ENCODE measurements at places on chromosomes 11 and 22.

GRCh38 chr11:80309301-80309700 is 868.5 kb upstream of the TENM4 start:
- no peak for DNase-seq

DNA sequence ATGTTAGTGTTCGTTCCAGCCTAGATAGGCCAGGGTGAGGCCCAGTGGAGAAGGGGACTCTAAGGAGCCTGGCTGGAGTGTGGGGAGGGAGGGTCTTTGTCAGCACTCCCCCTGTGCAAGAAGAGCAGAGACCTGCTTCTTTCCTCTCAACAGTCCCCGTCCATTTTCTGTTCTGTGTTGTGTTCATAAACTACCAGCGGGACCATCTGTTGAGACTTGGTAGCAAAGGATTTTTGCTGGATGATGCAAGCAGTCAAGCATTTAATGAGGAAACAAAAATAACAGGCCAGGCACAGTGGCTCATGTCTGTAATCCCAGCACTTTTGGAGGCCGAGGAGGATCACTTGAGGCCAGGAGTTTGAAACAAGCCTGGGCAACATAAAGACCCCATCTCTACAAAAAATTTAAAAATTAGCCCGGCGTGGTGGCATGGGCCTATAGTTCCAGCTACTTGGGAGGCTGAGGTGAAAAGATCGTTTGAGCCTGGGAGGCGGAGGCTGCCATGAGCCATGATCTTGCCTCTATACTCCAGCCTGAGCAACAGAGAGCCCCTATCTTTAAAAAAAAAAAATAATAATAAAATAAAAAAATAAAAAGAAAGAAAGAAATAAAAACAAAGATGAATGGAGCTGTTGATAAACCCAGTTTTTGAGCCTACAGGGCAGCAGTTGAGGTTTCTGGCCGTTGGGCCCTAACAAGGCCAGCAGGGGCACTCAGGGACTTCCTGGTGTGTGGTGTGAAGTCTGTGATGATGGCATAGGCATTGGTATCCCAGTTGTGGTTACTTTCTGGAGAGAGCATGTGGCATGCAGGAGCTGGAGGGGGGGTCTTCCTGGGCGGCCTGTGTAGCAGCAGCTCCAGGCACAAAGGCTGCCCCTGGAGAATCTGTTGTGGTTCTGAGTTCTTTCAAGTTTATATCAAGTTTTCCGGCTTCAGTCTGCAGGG is 1.7 kb upstream of the TXNRD2 start:
- DNase-seq = no peak

DNA sequence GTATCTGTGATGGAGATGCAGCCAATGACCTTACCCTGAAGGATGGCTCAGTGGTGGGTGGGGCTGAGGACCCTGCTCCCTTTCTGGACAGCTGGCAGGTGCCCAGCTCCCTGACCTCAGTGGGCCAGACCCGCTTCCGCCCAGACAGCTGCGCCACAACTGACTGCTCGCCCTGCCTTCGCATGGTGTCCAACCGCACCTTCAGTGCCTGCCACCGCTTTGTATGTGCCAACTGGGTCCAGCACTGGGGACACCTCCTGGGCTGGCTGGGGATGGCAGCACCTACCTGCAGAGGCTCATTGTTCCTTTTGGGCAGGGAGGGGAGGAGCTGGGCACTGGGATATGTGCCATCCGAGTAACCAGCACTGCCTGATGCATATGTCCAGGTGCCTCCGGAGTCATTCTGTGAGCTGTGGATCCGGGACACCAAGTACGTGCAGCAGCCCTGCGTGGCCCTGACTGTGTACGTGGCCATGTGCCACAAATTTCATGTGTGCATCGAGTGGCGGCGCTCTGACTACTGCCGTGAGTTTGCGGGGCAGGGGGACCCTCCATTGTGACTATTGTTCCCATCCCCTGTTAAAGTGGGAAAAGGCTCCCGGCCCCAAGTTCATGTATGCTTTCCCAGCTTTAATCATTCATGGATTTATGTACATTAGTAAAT is 84.8 kb downstream of the OTOG start:
- no peak for DNase-seq

DNA sequence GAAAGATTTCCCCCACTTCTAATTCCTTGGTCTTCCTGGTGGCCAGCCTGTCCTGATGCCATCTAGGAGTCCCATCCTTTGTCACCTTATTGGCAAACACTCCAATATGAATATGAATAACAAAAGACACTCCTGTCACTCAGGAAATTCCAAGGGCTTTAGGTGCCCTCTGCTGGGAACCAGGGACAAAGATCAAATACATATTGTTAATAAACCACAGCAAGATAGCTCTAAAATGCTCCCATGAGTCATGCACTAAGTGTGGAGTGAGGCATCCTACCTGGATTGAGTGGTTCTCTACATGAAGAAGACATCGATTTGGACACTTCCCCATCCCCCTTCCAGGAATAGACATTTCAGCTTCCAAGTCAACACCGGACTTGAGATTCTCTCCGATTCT is 823.6 kb downstream of the TBC1D22A start:
- DNase-seq = no peak

GRCh38 chr22:44391481-44392445 is 79.0 kb upstream of the SHISAL1 start:
- DNase-seq = no peak

DNA sequence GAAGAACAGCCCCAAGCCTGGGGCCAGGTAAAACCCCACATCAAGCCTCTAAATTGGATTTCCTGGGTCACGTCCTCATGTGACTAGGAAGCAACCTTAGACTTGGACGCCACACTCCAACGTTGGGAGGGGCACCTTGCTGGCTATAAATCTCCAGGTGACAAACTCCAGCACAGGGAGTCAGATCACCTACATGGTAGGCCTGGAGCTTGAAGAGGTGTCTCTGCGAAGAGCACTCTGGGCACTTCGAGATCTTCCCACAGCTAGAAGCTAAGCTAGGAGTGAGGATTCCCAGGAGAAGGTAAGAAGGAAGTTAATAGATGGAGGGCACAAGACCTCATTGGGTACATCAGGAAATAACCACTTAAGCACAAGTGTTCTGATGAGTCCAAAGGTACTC is 77.1 kb upstream of the GNAZ start:
- DNase-seq = no peak

DNA sequence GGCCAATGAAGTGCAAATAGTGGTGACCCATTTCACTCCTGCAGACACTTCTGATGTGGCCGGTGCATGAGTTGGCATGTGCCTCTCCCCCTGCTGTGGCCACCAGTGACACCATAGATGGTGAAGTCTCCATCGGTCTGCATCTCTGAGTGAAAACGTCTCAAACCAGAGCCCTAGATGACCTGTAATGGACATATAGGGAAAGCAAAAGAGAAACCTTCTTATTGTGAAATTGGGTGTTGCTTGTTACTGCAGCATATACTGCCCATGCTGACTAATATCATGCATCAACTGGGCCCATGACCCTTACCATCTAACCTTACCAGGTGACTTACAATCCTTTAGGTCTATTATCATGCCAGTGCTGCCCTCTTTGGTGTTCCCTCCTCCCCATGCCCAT is 11.7 kb upstream of the VPS37C start:
- no peak for DNase-seq

DNA sequence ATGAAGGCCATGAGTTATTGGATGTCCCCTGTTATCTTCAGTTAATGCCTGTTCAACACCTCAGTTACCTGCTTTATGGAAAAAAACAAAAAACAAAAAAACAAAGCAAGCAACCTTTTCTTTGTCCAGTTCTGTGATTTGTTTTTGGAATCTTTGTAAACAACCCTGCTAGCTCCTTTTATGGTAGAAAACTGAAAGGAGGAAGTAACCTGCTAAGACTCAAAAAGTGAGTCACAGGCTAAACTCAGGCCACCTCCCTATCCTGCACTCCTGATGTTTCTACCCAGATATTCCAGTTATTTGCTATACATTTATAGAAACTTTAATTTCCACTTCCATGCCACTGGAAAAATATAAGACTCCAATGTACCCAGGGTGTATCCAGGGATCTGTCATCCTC is 20.6 kb upstream of the TLCD5 start:
- DNase-seq = no peak

DNA sequence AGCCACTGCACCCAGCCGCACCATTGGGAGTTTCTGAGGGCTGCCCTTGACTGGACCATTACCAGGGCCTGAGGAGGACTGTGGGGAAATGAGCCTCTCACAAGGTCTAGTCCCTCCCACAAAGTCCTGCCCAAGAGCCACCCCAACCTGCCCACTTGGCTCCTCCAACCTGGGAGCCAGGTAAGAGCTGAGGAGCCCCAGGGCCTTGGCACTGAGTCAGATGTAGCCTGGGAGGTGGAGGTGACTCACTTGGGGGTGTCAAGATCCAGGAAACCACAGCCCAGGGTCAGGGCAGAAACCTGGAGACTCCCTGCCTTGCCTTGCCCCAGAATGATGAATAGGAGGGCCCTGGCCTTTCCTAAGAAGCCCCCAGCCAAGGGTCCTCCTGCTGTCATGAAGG is 25.8 kb upstream of the P2RY2 start:
- no peak for DNase-seq

GRCh38 chr22:47710135-47710534 is 947.7 kb downstream of the TBC1D22A start:
- no peak for DNase-seq

GRCh38 chr22:45993143-45993692 is 16.3 kb upstream of the WNT7B start:
- no peak for DNase-seq

GRCh38 chr11:77747381-77747969 is 73.0 kb downstream of the RSF1 start:
- no peak for DNase-seq

- DNase-seq = no peak
Observed at GRCh38 chr11:76610371-76610770, 60.2 kb downstream of the LRRC32 start.

DNA sequence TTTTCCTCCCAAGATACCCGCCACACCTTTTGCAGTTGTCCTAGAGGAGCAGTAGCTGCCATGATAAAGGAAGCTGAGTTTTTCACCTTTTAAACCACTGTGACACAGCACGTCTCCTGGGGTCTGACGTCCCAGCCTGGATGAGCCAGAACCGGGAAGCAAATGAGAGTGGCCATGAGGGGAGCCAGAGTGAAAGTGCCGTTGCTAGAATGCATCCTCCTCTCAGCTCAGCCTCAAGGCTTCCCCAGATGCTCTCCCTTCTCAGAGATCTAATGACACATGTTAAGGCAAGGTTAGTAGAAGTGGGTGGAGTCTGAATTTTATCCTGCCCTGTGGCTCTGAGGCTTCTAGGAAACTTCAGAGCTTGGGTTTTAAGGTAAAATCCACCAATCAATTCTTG is 23.4 kb upstream of the HTR3A start:
- no peak for DNase-seq

GRCh38 chr22:21862386-21863245 is 4.8 kb downstream of the MAPK1 start:
- DNase-seq = no peak

DNA sequence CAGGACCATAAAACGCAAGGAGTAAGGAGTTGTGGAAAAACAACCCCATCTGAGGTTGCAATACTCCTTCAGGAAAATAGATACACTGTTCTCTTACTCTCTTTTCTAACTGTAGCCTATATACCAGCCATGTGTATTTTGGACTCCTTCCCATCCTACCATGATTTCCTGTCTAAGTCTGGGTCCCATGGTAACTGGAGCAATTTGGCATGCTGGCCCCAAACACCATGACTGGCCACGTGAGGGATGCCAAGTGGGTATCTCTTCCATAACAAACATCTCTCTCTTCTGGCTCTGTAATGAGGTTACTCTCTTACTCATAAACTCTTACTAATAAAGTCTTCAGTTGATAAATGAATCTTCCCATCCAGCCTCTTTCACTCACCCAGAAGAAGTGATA is 26.5 kb downstream of the ABTB2 start:
- no peak for DNase-seq
